ENCODE measurements at places on chromosomes 3 and 15. TPM values are rescaled to one million over a fixed set of nuclear protein-coding genes. Genes with fewer than 3 reads are reported as not detected.

GRCh38 chr3:73435055-73435454 lies 189.7 kb downstream of the PDZRN3 start:
- no peak for DNase-seq

- no peak for DNase-seq
Measured at GRCh38 chr3:177150970-177151627, 46.2 kb downstream of the TBL1XR1 start.

DNA sequence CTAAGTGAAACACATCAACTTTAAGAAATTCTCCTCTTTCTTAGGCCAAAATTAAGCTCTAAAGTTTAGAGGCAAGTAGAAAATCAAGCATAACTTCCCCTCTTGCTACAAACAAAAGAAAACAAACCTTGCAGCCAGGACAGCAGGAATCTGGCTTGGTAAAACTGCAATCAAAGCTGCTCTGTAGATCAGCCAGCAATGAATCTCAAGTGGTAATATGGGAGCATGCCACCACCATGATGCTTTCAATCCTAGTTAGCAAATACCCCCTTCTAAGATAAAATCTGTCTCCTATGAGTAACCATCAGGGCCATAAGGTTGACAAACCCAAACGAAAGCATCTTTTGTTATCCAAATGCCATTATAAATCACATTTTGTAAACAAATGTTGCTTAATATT lies 208.3 kb upstream of the PLSCR5 start:
- no peak for DNase-seq

GRCh38 chr3:21551019-21551418 lies 200.0 kb downstream of the ZNF385D start:
- no peak for DNase-seq

- DNase-seq, result no peak
Measured at GRCh38 chr15:33742306-33742705, 226.0 kb upstream of the CHRM5 start.

TF gene
- 5,845 TPM for total RNA-seq

DNA sequence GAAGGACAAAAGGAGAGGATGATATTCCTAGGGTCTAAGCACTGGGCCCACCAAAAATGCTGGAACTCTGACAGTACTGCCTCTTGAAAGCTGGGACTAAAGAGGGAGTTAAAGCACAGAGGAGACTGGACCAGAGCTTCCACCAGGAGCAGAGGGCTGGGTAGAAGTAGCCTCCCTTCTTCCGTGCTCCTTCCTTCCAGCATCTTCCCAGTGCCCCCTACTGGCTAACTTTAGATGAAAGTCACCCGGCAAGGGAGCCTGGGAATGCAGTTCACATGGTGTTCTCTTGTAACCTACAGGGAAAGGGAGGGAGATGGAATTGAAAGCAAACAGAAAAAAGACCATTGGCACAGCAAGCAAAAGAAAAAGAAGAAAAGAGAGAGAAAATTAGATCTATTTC lies 106.1 kb upstream of the COL8A1 start:
- DNase-seq, result no peak

HYAL1 gene
- 87.6 TPM for total RNA-seq

FRMD5 gene
- total RNA-seq, result not detected

- DNase-seq, result no peak
Measured at GRCh38 chr3:50620420-50620819, 3.5 kb downstream of the MAPKAPK3 start.

- no peak for DNase-seq
Measured at GRCh38 chr15:61051569-61052031, 177.5 kb downstream of the RORA start.

ARGFX gene
- not detected for total RNA-seq

ACTC1 gene
- 0.08 TPM for total RNA-seq

DNA sequence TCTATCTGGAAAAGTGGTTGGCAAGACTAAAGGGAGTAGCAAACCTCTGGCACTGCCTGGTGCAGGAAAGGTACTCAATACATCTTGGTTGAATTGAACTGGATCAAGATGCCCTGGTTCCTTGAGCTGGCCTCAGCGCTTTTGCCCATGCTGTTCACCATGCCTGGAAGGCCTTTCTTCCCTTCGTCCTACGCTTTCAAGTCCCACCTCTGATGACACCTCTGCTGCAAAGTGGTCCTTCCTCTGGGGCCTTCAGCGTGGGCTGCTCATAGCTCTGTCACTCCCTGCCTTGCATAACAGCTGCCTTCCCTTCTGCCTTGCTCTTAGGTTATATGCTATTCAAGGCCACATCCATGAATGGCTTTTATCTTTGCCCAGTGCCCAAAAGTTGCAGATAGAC lies 23.0 kb downstream of the ITGA11 start:
- DNase-seq, result peak; percentile 10

DNA sequence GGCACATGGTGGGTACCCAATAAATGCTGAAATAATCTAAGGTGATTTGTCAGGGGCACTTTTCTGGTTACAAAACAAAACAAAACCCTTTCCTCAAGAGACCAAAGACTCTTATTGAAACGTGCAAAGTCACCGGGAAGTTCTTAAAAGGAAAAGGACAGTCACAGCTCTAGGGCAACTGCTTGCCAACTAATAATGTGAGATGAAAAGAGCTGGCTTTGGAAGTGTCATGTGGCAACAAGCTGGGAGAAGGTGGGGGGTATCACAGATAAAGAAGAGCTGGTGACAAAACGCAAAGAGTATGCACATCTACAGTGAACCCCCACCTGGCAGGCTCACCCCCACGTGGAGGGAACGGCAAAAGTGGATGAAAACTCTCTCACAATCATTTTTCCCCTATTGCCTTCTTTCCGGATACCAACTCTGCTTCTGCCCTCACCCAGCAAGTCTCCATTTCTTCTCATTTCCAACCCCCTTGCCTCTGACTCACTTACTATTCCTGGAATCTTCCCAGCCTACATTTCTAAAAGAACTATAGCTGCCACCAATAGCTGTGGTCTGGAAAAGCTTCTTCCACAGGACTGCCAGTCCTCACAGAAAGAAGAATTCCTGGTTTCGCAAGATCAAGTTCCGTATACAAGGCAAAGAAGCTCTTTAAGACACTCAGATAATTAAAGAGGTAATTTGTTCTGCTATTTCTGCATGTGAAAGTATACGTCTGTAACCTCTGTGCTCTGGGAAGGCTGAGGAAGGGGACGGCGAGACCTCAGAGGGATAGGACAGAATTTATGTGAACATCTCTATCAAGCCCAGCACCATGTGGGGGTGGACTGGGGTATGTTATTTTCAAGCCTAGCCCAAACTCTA lies 21.8 kb upstream of the ANPEP start:
- DNase-seq, result no peak

DNA sequence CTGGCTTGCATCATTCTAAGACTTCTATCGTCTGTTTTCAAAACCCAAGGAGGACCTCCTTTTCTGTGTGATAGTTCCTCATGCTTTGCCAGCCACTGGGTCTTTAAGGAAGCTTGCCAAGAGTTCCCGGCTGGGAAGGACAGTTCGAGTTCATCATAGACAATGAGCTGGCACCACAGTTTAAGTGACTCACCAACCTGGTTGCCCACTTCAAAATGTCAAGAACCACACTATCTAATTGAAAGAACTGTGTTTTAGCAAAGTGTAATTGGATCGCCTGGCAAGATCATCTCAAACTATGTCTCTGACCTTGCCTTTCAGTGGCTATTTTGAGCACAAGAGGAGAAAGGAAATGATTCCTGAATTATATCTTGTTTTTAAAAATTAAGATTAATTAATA lies 27.9 kb downstream of the SOX2 start:
- DNase-seq, result no peak

DNA sequence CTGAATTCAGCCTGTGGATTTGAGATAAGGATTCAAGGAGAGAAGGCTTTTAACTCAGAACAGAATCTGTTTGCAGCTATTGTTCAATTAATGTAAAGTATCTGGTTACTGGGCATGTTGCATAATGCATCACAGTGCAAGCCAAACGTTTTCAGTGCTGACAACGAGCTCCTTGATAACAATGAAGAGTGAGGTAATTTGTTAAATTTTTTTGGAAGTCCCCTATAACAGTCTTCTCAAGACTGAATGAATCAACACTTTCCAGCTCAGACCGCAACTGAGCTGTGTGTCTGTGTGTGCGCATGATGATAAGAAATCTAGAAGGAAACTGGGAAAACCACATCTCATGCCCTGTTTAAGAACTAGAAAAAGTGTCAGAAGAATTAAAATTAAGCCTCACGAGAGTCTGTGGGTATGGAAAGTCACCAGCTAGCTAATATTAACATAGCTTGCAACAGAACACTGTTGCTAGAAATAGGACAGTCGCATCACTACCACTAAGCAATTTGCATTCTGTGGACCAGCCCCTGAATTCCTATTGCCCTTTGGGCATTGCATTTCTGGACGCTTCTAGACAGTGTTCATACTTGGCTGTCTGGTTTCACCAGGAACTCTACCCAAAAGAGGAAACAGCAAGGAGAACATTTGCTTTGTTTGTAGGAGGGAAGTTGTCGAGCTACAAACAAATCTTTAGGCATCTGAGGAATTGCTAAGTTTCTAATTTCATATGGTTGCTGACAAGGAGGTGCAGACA lies 43.7 kb upstream of the ATP2C1 start:
- peak; percentile 38 for DNase-seq

- no peak for DNase-seq
Measured at GRCh38 chr3:13251166-13251903, 168.8 kb downstream of the NUP210 start.

DNA sequence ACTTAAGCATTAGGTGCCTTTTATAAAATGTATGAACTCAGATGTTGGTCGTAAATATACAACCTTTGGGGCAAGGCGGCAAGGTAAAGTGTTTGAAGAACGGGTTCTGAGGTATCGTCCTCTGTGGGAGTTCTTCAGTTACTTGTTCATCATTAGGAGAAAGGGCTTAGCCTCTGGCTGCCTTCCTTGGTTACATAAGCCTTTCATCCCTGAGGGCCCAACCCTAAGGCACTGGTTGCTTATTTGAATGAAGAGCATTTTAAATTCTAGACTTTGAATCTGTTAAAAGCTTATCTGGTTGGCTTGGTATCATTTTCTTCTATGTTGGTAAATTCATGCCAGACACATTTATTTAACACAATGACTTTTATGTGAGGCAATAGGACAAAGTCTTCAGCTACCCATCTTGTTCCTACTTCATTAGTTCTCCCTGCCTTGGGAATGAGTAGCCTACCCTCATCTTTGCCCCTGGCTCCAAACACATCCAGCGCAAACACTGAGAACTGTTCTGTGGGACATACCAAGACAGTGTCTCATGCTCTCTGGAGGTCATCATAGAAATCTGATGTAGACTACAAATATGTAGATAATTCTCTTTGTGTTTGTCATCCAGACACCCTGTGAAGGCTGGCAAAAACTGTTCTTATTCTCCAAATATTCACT lies 12.4 kb upstream of the CCDC80 start:
- no peak for DNase-seq

GRCh38 chr15:50425219-50425618 lies 1.0 kb downstream of the USP8 start:
- no peak for DNase-seq

HAUS2 gene
- 23.2 TPM for total RNA-seq

DNA sequence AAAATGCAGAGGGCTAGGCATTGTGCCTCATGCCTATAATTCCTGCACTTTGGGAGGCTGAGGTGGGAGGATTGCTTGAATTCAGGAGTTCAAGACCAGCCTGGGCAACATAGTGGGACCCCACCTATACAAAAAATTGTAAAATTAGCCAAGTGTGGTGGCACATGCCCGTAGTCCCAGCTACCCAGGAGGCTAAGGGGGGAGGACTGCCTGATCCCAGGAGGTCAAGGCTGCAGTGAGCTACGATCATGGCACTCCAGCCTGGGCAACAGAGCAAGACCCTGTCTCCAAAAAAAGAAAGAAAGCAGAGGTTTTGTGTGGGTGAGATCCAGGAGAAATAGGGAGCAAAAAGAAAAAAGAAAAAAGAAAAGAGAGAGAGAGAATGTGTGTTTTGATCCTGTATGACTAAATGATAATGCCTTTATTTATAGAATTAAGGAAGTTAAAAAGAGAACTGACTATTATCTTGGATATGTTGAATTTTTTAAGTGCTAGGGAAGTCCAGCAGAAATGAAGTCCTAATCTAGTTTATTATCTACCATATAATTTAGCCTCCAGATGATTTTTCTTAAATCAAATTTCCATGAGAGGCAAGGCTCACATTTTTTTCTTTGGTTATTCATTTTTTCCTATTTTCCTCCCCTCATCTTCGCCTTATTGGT lies 4.8 kb downstream of the TTBK2 start:
- no peak for DNase-seq

DNA sequence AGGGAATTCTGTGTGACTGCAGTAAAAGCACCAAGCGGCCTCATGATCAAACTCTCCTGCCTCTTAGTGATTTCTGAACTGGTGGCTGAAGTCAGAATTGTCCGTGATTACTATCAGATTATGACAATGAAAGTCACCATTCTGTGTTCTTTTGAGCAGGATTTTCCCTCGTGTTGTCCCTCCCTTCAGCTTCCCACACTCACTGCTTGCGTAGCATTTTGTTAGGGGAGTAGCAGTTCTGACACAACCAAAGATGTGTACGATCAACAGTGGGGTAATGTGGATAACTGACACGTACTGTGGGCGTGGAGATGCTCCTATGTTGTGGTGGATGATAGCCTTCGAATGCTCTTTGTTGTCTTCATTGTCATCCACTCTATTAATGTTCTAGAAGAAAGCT lies 67.8 kb upstream of the ICE2 start:
- DNase-seq, result no peak

GRCh38 chr15:76954744-76955143 lies 23.2 kb downstream of the RCN2 start:
- DNase-seq, result no peak

GRCh38 chr15:76967067-76967466 lies 27.9 kb upstream of the PSTPIP1 start:
- no peak for DNase-seq

DNA sequence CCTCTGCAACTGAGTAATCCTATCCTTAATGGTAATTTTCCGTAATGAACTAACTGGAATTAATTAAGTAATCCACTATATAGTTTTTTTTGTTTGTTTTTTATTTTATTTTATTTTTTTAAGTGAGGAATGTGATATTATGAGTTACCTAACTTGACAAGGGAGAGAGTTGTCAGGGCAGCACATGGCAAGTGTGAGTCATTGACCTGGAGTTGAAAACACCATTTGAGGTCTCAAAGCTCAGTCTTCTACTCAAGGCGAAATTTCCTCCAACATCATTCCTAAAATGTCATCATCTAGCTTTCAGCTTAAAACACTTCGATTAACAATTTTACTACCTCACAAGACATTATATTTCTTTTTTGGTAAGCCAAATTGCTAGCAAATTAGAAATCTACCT lies 87.8 kb downstream of the NECTIN3 start:
- DNase-seq, result no peak

DNA sequence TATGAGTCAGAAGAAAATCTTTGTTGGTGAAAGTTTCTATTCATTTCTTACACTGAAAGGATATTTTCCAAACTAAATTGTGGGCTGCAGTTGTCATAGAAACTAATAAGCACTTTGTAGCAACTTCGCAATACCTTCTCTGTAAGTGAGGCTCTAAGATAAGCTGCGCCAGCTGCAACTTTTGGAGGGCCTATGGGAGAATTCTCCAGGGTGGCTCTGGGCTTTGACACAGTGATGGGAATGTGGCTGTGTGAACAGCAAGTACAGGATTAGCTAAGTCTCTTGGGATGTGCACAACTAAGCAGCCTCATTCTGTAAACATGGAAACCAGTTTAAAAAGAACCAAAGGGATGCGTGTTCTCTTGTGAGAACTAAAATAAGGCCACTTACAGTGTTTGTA lies 124.6 kb upstream of the SGO1 start:
- no peak for DNase-seq

CA12 gene
- total RNA-seq, result 2.9 TPM
